ENCODE measurements at places on chromosomes 16 and 17.

DNA sequence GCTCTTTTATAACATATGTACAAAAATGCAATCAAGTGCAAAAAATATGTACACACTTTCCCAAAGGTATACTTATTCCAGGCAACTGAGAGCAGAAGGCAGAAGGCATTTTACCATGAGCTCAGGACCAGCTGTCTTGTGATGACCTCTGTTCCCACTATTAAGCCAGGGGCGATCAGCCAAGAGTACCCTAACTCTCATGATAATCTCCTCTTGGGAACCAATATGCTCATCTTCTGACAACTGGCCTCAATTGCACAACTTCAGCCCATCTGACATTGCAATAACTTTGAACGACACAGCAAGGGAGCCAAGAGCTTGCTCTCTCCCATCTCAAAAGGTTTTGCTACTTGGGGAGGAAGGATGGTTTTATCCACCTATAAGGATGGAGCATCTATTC lies 471.9 kb downstream of the HS3ST3B1 start:
- DNase-seq: no peak

GRCh38 chr16:76976756-76977155 lies 214.2 kb upstream of the MON1B start:
- DNase-seq: no peak

DNA sequence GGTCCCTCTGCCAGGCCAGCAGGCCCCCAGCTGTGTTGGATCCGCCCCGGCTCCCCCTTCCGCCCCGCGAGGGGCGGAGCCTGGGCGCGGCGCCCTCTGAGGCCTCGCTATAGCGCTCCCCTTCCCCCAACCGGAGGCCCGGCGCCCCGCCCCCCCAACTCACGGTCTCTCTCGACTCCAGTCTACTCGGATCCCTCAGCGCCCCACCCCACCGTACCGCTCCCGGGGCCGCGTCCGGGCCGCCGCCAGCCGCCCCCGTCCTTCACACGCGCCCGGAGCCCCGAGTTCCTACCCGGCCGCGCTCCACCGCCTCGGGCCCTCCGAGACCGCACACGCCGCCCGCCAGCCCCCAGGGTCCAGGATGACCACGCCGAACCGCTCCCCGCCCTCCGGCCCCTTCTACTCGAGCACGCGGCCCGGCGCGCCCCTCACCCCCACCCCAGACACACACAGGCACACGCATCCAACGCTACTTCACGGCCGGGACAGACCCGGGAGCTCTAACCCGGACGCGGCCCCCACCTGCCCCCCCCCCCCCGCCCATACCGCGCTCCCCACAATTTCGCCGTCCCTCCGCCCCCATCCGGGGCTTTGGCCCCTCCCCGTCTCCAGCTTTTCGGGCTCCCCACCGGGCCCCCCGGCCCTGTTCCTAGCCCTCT lies 1.4 kb downstream of the PHF23 start:
- no peak for DNase-seq

DNA sequence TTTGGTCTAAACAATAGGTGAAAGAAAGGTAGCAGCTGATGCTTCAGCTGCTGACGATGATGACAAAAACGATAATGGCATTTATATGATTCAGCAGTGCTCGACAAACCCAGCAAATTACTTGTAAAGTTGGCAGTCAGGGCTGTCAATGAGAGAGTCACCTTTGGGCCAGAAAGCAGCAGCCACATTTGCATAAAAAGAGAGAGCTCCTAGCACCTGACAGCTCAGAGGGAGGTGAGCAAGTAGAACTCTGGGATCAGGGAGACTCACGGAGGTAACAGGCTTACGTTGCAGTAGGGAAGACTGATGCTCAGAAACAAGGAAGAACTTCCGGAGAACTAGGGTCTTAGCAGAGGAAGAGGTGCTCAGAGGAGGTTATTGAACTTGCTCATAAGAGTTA lies 291.9 kb upstream of the ZFHX3 start:
- DNase-seq: no peak

- DNase-seq: no peak
Measured at GRCh38 chr16:75566758-75567255, 628 bp downstream of the GABARAPL2 start.

DNA sequence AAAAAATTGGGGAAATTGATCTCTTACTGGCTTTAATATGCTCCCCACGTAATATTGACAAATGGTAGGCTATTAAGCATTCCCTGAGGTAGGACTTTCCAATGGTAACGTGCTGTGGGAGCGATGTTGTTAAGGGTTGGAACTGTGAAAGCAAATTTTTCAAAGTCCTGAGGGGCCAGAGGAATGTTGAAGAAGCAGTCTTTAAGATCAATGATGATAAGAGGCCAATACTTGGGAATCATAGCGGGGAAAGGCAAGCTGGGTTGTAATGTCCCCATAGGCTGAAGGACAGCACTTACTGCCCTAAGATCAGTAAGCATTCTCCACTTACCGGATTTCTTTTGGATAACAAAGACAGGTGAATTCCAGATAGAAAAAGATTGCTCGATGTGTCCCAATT lies 69.6 kb upstream of the ARL4D start:
- no peak for DNase-seq
